WTC11 (cell line): ENCODE measurements at places on chromosomes 16 and 17.

GRCh38 chr17:80758481-80759376 lies 214.1 kb downstream of the RPTOR start:
- no peaks in the 10 kb centered on the region for H3K27me3 ChIP-seq
- DNase-seq, result no peak
- peaks cover 7% of the 10 kb centered on the region for H3K36me3 ChIP-seq
- no peaks in the 10 kb centered on the region for H3K4me1 ChIP-seq

DNA sequence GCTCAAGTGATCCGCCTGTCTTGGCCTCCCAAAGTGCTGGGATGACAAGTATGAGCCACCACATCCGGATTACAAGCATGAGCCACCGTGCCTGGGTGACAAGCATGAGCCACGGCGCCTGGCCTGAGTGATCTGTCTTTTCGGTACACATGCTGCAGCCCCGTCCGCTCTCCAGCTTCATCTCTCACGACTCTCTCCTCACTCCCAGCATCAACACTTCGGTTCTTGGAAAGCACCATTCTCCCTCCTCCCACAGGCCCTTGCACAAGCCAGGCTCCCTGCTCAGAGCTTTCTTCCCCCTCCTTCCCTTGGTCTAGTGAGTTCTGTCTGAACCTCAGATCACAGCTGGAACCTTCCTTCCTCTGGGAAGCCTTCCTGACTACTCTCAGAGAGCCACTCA lies 6.5 kb upstream of the NCBP3 start:
- H3K36me3 ChIP-seq, result no peaks in the 10 kb centered on the region
- DNase-seq, result no peak
- H3K4me3 ChIP-seq, result no peak overlapping the region
- H3K4me1 ChIP-seq, result no peaks in the 10 kb centered on the region

DNA sequence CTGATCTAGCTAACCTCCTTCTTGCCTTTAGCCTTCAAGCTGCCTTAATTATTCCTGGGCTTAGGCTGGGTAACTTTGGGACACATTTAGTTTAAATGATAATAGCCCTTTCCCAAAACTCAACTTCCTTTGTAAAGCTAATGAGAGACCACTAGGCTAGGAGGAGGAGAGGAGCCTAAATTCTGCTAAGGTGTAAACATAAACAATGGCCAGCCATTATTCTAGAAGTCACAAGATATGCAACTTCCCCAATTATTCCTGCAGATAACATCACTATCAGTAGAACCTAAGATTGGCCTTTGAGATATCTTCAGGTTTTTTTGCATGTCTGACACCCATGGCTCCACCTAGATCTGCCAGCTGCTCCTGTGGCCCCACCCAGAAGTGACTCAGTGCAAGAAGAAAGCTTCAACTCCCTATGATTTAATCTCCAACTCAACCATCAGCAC lies 131.2 kb upstream of the FAM20A start:
- peak overlapping the region; percentile 82 for H3K27ac ChIP-seq
- peaks cover 35% of the 10 kb centered on the region for H3K4me1 ChIP-seq
- no peaks in the 10 kb centered on the region; the same call in none of the 2 replicates for H3K27me3 ChIP-seq
- peaks cover 58% of the 10 kb centered on the region for H3K36me3 ChIP-seq
- no peak for DNase-seq

- peak overlapping the region; percentile 67 for H3K27ac ChIP-seq
- peaks cover 9% of the 10 kb centered on the region for H3K36me3 ChIP-seq
- H3K4me1 ChIP-seq, result peaks cover 19% of the 10 kb centered on the region
Observed at GRCh38 chr17:4006745-4007211, 42.5 kb upstream of the ATP2A3 start.

- no peak for DNase-seq
- no peaks in the 10 kb centered on the region for H3K27me3 ChIP-seq
- H3K27ac ChIP-seq, result 0 out of 2 replicates have a peak overlapping the region, but pooled peaks have one; percentile 35
- peaks cover 46% of the 10 kb centered on the region for H3K36me3 ChIP-seq
Observed at GRCh38 chr17:62051053-62051452, 14.0 kb downstream of the MED13 start.

DNA sequence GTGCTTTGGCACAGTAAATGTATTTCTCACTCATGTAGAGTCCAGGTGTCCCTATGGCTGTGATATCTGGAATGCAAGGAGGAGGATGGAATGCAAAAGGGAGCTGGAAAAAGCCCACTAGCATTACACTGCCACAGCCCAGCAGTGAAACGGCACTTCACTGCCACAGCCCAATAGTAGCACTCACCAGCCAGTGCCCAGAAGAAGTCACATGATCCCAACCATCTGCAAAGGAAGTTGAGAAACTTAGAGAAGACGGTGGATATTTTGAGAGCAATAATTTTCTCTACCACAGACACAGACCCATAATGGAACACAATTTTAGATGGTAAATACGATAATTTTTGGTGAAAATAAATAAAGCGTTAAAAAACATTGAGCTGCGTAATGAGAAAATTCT lies 51.8 kb downstream of the C16orf82 start:
- H3K27ac ChIP-seq, result no peak overlapping the region
- peaks cover 6% of the 10 kb centered on the region for H3K27me3 ChIP-seq
- no peak for DNase-seq
- H3K36me3 ChIP-seq, result peaks cover 16% of the 10 kb centered on the region
- H3K4me3 ChIP-seq, result no peak overlapping the region

GRCh38 chr17:45149037-45149668 lies 878 bp downstream of the HEXIM1 start:
- peak; percentile 90 for DNase-seq
- no peaks in the 10 kb centered on the region; the same call in 1 of the 2 replicates for H3K36me3 ChIP-seq
- peak overlapping the region; percentile 90 for H3K27ac ChIP-seq
- H3K27me3 ChIP-seq, result peaks cover 5% of the 10 kb centered on the region; the same call in 1 of the 2 replicates

- H3K4me1 ChIP-seq, result peaks cover 21% of the 10 kb centered on the region
- no peaks in the 10 kb centered on the region for H3K36me3 ChIP-seq
Observed at GRCh38 chr16:50153596-50154419, 702 bp downstream of the TENT4B start.
